ENCODE measurements at places on chromosomes 12 and 14. TPM values are rescaled to one million over a fixed set of nuclear protein-coding genes. Genes with fewer than 3 reads are reported as not detected.

GRCh38 chr14:95514131-95515079 is 2.0 kb downstream of the SYNE3 start:
- no peak for ATAC-seq

DNA sequence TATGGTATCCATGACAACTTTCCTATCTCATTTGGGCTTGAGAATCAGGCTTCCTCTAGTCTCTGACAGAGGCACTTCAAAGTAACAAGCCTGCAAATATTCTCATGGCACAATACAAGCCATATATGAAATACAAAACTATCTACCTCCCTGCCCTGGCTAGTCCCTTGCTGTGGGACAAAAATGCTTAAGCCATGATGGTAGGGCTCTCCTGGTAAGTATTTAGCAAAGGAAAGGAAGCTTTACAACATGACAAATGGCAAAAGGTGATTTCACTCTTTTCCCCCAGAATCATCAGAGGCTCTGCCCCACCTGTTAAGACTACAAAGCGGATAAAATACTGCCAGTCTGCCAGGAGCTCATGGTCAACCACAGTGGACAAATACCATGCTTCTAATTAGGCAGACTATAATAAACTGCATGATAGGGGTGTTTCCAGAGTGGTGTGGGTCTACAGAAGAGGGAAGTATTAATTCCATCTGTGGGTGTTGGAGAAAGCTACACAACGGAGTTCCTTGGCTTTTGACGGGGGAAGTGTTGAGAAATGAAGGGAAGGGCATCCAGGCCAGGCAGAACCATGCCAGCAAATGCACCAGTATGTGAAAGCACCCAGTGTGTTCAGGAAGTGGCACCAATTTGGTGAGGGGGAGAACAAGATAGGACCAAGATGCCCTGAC is 92.9 kb downstream of the SPTSSA start:
- ATAC-seq, result no peak

DNA sequence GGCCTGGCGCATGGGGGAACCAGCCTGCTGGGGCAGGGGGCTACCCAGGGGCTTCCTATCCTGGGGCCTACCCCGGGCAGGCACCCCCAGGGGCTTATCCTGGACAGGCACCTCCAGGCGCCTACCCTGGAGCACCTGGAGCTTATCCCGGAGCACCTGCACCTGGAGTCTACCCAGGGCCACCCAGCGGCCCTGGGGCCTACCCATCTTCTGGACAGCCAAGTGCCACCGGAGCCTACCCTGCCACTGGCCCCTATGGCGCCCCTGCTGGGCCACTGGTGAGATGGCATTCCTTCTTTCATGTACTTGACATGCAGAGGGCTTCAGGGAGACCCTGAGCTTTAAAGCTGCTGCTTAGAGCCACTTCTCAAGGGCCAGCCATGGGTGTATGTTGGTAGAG is 9.0 kb downstream of the LGALS3 start:
- no peak for ATAC-seq

- ATAC-seq, result no peak
Measured at GRCh38 chr14:64391986-64392385, 3.8 kb downstream of the MTHFD1 start.

GRCh38 chr12:78002878-78003277 is 172.2 kb downstream of the NAV3 start:
- no peak for ATAC-seq

Gene GDF3
- total RNA-seq, result not detected

DNA sequence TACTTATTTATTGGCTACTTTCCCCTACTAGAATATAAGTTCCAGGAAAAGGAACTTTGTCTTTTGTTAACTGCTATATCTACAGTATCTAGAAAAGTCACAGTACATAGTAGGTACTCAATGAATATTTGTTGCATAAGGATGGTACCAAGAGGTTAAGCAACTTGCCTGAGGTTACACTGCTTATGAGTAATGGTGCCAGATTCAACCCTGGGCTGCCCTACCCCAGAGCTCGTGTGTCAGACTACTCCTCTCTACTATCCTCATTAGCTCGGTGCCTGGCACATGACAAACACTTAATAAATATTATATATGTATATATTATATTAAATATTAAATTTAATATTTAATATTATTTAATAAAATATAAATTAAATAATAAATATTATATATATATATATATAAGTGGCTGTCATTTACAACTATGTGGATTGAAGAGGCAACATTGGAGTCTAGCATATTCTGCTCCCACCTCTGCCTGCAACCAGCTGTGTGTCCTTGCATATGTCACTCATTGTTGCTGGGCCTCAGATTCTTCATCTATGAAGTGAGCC is 25.4 kb downstream of the UTP20 start:
- ATAC-seq, result no peak

Gene CLEC2D
- 267 TPM for total RNA-seq

Gene GLIPR1L1
- not detected for total RNA-seq

GRCh38 chr14:57491640-57492039 is 2.0 kb downstream of the CCDC198 start:
- no peak for ATAC-seq

- no peak for ATAC-seq
Measured at GRCh38 chr14:99731547-99732435, 47.7 kb downstream of the CYP46A1 start.

- ATAC-seq, result no peak
Measured at GRCh38 chr14:38500125-38500524, 244.2 kb upstream of the CLEC14A start.

Gene DENND5B
- 0.58 TPM for total RNA-seq

All from activated T-helper 17 cell treated with anti-CD3 and anti-CD28 coated beads, Interleukin-2, amount 50 U/mL, for 72 hours (primary cell).